ENCODE measurements at places on chromosomes 6 and 20.

DNA sequence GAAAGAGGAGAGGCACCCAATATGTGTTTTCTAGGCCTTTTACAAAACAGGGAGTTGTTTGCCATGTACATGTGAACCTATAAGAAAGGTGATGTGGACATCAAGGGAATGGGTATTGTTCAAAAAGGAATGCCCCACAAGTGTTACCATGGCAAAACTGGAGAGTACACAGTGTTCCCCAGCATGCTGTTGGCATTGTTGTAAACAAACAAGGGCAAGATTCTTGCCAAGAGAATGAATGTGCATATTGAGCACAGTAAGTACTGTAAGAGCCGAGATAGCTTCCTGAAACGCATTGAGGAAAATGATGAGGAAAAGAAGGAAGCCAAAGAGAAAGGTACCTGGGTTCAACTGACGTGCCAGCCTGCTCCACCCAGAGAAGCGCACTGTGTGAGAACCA, 13.1 kb downstream of the QRSL1 start:
- DNase-seq: no peak

- no peak for DNase-seq
Measured at GRCh38 chr6:117352466-117353081, 73.2 kb downstream of the ROS1 start.

DNA sequence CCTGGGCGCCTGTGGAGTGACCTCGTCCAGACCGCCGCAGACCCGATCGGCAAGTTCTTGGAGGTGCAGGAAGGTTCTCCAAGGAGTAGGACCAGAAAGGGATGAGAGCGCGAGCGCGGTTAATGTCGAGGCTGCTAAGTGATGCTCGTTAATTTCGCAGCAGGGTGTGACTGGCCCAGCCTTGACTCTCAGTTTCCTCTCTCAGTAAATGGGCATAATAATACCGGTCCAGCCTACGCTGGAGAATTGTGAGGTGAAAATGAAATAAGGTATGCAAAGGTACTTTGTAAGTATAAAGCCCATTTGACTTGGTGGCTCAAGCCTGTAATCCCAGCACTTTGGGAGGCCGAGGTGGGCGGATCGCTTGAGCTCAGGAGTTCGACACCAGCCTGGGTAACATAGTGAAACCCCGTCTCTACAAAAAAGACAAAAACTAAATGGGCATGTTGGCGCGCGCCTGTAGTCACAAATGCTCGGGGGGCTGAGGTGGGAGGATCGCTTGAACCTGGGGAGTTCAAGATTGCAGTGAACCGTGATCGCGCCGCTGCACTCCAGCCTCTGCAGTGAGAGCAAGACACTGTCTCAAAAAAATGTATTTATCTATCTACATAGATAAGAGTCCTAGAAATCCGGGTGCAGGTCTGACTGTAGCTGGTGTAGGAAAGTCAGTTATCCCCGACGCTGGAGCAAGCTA, 634 bp upstream of the BTBD9 start:
- DNase-seq: no peak

DNA sequence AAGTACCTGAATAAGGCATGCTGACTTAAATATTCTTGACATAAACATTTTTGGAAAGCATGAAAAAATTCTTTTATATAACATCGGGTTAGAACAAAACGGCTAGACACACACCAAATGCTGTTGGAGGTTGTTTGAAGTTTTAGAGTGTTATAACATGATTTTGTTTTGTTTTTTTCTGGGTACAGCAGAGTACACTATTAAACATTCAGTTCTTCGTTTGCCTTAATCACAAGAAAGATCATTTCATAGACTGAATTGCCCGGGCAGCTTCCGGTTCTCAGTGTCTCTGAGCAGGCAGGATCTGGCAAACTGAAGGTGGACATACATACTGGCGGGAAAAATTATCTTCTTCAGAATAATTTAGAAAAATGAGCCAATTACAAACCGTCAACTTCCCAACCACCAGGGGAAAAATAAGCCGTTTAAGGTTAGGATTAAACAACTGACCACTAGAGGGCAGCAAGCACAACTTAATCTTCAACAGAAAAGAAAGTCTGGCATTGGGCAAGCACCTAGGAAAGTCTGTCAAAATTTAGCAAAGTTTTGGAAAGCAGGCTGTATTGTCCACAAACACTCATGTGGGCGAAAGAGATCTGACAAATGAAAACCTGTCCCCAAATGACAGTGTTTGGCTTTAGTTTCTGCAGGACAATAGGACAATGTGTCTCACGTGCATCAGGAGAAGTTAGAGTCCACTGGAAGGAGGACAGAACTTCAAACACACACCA, 15.0 kb downstream of the ZNF217 start:
- peak; percentile 88 for DNase-seq

GRCh38 chr20:47789081-47789763, 3.9 kb upstream of the SULF2 start:
- no peak for DNase-seq

- no peak for DNase-seq
Measured at GRCh38 chr20:6612606-6612923, 154.9 kb upstream of the BMP2 start.

GRCh38 chr20:14664101-14664500, 326.7 kb upstream of the FLRT3 start:
- DNase-seq: no peak

- DNase-seq: no peak
Measured at GRCh38 chr6:163764565-163764964, 350.0 kb downstream of the QKI start.

DNA sequence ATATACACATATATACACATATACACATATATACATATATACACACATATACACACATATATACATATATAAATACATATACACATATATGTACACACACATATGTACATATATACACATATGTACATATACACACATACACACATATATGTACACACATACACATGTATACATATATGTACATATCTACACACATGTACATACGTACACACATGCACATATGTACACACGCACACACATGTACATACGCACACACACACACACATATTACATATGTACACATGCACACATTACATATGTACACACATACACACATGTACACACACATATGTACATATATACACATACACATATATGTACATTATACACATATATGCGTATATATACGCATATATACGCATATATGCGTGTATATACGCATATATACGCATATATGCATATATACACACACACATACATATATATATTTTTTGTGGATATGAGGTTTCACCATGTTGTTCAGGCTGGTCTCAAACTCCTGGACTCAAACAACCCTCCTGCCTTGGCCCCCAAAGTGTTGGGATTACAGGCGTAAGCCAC, 27.2 kb downstream of the SRC start:
- no peak for DNase-seq

- DNase-seq: no peak
Measured at GRCh38 chr6:169701311-169701953, 397 bp downstream of the WDR27 start.

GRCh38 chr20:59782986-59783640, 150.3 kb downstream of the SYCP2 start:
- DNase-seq: peak; percentile 48

GRCh38 chr6:88636871-88637270, 326.5 kb downstream of the RNGTT start:
- no peak for DNase-seq

GRCh38 chr6:12137480-12137879, 125.4 kb downstream of the HIVEP1 start:
- no peak for DNase-seq

DNA sequence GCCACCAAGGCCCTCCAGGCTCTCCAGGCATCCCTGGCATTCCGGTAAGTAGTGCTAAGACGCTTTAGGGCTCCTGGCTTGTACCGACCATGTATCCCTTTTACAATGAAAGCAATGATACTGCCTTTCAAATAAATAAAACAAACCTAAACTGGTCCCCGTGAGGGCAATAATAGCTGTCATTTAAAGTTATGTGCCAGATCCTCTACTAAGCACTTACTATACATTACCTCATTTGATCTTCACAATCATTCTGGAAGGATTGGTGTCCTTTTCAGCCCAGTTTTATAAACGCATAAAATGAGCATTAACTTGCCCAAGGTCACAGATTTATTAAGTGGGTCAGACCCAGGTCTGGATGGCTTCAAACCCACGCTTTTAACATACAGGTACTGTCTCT, 114.7 kb downstream of the COL9A1 start:
- DNase-seq: no peak

- DNase-seq: no peak
Measured at GRCh38 chr6:14876778-14877613, 368.9 kb upstream of the JARID2 start.
